ENCODE measurements at places on chromosomes 3 and 15.

DNA sequence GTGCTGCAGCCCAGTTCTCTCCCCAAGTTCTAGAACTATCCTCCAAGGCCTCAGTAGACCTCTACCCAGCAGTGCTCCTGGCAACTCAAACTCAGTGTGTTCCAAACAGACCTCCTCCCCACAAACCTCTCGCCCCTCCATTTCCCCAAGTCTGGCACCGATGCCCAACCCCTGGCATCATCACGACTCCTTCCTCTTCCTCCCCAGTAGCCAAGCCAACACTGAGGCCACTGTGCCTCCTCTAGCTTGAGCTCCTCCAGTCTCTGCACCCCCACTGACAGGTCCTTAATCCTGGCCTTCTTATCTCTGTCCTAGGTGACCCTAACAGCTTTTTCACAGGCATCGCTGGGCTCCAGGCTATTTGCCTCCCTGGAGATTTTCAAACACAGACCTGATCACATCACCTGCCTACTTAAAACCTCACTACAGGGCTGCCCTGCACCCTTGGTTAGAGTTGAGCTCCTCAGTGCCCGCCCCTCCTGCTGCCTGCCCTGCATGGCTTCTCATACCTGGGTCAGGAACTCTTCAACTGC lies 6.8 kb downstream of the ARPIN start:
- DNase-seq = no peak

- DNase-seq = no peak
These were observed 184.7 kb downstream of the RAB11A start for GRCh38 chr15:66053991-66054390.

DNA sequence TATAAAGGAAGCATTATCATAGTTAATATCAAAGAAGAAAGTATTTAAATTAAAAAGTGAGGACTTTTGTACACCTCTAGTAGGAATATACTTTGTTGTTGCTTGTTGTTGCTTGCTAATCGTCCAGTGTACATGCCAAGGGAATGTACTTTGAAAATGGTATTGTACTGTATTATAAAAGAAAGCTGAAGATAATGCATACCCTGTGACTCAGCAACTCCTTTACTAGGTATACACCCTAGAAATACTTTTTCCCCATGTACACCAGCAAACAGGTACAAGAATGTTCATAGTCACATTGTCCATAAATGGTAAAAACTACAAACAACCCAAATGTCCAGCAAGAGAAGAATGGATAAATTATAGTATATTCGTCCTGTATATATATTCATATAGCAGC lies 12.0 kb downstream of the TTBK2 start:
- DNase-seq = no peak

DNA sequence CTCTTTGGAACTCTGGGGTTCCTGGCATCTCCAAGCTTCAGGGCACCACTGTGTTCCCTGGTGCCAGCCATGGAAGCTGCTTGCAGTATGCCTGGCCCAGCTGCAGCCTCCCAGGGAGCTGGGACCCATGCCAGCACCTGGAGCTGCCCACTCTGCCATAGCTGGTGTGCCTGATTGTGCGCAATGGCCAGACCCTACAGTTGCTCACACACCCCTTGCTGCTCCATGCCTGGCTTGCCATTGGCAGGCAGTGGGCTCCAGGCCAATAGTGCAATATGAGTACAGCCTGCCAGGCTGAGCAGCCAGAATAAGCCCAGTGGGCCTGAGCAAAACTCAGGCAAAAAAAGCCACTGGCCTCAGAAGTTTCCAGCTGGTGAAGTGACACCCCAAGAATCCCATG lies 43.8 kb upstream of the LRRFIP2 start:
- no peak for DNase-seq

GRCh38 chr3:113166719-113167492 lies 44.5 kb upstream of the BOC start:
- DNase-seq = peak; percentile 71

GRCh38 chr3:37093481-37093880 lies 80.9 kb downstream of the LRRFIP2 start:
- DNase-seq = no peak

DNA sequence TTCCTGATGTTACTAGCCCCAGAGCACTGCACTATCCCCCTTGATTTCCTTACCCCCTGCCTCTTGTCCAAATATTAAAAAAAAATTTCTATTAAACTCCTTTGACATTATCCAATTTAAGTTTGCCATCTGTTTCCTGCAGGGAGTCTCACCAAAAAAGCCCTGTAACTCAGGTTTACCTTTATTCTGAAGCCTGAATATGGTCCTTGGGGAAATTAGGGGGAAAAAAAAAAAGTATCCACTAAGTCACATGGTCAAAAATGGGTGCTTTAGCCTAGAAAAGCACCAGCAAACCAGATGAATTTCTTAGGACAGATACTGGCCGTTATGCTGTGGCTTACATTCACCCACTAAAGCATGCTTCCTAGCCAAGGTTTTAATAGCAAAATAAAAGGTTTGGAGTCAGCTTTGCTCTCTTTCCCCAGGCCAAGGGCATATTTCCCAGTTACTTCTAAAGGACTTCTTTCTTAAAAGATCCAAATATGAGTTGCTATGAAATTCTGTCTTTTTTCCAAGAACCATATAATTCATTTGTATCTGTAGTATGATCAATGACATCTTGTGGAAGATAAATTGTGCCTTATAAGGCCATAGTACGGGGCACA lies 394.9 kb downstream of the LSAMP start:
- no peak for DNase-seq

GRCh38 chr15:94206463-94207167 lies 24.7 kb upstream of the MCTP2 start:
- no peak for DNase-seq

DNA sequence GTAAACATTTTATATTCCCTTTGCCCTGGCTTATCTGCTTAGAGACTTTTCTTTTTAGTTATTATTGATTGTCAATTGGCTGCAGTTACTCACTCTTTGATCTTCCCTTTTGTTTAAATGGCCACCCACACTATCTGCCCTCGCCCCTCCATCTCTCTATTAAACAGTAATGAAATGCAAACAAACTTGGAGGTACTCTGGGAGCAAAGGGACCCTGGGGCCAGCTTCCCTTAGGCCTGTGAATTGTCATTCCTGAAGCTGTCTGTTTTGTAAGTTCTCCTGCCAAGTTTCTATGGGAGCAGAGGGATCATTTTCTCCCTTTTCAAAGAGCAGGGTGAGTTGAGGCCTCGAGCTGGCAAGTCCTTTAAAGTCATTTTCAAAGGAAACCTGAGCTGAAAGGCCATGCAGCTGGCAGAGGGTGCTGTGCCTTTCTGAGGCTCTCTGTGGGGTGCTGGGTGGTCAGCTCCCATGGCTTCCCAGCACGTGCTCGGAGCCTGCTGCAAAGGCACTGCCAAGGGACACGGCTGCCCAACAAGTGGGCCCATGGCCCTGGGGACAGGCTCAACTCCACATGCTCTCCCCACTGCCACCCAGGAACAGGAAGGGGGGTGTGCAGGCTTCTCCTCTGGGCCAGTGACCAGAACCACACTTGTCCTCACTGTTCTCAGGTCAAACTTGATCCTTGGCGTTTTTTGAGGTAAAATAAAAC lies 17.4 kb upstream of the RTP2 start:
- DNase-seq = no peak

- DNase-seq = no peak
These were observed 169.4 kb downstream of the KLHL25 start for GRCh38 chr15:85625166-85625830.

- no peak for DNase-seq
These were observed 14.1 kb downstream of the TMEM207 start for GRCh38 chr3:190435618-190436017.

GRCh38 chr3:117063930-117064329 lies 354.4 kb downstream of the TUSC7 start:
- no peak for DNase-seq

DNA sequence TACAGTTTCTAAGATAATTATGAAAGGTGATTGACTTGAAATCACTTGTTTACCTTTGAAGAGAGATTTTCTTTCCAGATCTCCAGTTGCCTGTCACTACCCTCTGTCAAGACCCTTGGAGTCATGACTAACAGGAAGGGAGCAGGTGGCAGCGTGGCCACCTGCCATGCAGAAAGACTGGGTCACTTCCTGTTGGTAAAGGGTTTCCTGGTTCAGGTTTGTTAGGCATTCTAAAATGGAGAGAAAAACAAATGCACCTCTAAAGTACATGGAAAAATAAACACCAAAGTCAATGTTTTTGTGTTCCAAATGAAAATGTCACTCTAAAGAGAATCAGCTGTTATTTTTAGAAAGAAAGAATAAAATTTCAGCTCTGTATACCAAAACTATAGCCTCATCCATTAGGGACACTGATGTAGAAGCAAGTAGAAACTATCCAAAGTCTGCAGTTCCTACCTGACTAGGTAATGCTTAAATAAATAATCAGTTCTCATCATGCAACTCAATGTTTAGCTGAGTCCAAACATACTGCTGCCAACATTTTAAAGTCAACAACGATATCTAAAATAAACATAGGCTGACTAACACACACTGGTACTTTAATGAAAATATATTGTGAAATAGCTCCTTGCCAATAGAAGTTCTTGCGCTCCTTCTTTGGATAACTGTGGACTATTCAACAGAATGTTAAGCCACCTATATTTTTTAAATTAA lies 23.9 kb upstream of the TM4SF1 start:
- no peak for DNase-seq

- no peak for DNase-seq
These were observed 109.0 kb upstream of the UNC13C start for GRCh38 chr15:53869044-53869805.

DNA sequence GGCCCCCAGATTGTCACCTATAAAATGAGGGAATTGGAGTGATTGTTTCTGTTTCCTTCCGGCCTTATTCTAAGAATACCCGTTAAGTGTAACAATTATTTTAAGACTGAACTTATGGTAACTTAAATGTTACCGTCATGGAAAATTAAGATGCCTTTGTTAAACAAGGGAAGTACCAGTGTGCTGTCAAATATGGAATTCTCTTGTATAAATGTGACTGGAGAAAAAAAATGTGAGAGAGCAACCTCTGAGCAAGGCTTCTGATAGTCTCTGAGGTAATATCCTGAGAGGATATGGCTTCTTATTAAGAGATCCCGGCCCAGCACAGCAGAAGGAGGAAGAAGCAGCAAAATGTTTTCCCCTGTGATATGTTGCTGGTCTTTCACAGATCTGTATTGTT lies 480.7 kb upstream of the ADAMTS9 start:
- no peak for DNase-seq

DNA sequence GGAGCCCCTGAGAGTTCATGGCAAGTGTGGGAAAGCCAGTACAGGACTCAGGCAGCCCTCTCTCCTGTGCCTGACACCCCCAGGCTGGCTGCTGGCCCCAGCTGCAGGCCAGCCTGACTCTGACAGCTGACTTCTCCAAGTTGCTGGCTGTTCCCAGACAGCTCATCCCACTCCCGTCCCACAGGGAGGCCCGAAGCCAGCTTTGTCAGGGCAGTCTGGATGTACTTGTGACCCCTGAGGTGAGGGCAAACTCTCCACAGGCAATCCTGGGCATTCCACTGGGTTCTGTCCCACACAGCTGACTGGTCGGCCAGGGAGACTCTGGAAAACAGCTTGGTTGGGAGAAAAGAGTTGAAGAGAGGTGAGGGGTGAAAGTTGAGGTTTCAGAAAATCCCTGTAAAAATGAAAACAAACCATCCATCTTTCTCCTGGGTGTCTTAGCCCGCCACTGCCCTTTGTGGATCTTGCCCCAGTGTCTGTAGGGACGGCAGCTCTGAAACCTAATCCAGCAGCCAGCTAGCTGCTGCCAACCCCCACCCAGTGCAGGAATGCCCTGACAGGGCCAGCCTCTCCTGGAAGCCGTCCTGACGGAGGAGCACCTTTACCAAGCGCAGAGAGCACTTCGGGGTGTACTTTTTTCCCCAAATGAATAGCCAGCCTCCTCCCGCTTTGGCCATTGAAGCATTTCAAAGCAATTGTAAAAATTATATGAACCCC lies 87.9 kb downstream of the DNAJB8 start:
- DNase-seq = no peak

GRCh38 chr15:72532991-72533601 lies 59.0 kb downstream of the ARIH1 start:
- DNase-seq = no peak

DNA sequence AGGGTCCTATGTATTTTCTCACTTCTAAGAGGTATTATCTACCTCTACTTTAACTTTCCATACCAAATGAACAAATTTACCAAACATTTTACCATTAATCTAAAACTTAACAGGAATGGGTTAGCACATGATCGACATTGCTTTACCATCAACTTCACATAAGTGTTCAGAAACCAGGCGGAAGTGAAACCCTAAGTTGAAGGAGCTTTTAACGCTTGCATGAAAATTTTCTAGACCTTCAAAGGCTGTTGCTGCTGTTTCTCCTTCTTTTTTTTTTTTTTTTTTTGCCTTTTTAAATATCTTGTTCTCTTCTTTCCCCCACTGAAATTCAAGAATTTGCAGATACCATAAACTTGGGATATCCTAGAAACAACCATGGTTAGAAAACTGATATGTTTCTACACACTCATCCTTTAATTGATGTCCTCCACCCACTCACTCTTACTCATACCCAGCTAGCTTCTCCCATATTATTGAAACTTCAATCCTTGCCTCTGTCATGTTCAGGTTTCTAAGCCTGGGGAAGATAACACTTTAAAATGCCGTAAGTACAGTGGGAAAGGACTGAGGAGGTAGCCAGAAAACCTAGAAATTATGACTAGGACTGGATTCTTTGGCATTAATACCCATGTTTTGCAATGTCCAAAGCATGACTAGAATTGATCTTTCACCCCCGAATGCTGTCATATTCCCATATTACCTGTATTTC lies 24.7 kb downstream of the MYO5A start:
- no peak for DNase-seq

DNA sequence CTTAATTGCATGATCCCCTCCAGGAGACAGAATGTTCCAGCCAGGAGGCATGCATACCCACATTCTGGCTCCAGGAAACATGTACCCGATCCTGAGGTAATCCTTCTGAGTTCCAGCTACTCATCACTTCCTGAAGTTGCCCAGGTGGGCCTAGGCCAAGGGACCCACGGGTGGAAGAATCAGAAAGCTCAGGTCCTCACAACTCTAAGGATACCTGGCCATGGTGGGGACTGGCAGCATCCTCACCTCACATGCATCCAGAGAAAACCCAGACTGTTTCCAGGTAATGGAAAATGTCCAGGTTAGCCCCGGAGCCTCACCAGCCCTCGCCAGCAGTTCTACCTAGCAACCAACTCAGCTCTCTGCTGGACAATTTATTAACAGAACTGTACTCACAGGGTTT lies 78.2 kb downstream of the DAPK2 start:
- DNase-seq = no peak

DNA sequence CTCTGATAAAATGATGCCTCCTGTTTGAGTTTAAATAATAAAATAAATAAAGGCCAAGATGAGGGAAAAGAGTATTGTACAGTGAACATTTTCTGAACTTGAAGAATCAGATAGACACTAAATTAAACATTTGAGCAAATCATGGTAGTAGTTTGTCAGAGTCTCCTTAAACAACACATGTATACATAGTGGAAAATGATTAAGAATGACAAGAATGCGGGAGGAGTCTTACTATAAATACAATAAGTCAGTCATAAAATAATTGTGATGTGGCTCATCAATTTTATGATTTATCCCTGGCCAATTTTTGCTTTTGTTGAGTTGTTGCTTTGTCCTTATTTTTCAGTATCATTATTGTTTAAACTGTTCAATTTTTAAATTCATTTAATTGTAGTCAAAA lies 158.0 kb upstream of the TMC3 start:
- no peak for DNase-seq

- DNase-seq = no peak
These were observed 931.7 kb downstream of the MCTP2 start for GRCh38 chr15:95162967-95163531.

- no peak for DNase-seq
These were observed 38.4 kb downstream of the MAP2K1 start for GRCh38 chr15:66424963-66425612.

GRCh38 chr15:55360256-55360655 lies 41.2 kb downstream of the PIGB start:
- DNase-seq = no peak

All from type B pancreatic cell (in vitro differentiated cells).